ENCODE measurements at places on chromosomes 3 and 15.

GRCh38 chr15:48800811-48801455 lies 9.9 kb downstream of the CEP152 start:
- DNase-seq = no peak

GRCh38 chr3:49813497-49814174 lies at the start of gene UBA7:
TSS of gene UBA7 (minus strand) at chr3:49813953. CDS start at chr3:49813787, 166 bp downstream.
- no peak for DNase-seq

DNA sequence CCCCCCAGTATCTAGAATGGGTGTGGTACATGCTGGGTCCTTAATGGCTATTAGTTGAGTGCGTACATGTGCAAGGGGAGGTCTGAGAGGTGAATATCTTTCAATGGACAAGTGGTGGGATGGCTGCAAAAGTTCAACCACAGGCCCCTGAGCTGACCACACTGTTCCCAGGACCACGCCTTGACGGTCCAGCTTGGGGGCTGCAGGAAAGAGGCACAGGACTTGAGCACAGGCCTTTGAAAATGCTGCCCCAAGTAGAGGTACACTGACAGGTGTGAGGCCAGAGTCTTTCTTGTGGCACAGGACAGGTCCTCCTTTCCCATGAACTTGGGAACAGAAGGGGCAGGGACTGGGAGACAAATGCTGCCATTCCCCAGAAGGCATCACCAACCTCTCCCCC lies 24.0 kb downstream of the AMOTL2 start:
- no peak for DNase-seq

DNA sequence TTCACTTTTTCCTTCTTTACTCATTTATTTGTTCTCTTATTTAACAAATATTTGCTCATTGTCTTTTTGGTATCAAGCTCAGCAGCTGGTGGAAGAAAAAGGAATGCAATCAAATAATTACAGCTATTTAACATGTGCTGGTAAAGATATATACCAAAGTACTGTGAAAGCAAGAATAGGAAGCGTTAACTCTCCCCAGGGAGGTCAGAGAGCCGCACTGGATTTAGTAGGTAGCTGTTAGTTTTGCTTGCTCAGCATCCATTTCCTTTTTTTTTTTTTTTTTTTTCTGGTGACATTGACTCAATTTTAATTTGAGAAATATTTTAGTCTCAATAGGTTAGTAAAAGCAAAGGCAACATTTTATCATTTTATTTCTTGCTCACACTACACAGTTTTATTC lies 308.5 kb upstream of the MDFIC2 start:
- DNase-seq = no peak

DNA sequence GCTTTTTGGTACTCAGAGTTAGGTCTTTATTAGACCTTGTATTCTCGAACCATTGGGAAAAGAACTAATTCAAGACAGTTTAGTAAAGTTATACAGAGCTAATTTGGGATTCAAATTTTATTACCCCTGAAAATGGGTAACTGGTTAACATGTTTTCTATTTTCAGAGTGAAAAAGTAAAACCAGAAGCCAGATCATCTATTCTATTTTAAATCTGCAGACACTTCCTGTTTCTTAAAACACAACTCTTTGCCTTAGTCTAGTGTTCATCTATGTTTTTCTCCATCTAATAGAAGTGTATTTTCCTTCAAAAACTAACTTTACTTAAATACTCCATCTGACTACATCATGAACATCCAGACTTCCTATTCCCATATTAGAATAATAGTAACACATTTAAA lies 113.4 kb downstream of the CCNL1 start:
- DNase-seq = no peak

GRCh38 chr3:13087320-13087990 lies 14.2 kb upstream of the IQSEC1 start:
- DNase-seq = no peak

DNA sequence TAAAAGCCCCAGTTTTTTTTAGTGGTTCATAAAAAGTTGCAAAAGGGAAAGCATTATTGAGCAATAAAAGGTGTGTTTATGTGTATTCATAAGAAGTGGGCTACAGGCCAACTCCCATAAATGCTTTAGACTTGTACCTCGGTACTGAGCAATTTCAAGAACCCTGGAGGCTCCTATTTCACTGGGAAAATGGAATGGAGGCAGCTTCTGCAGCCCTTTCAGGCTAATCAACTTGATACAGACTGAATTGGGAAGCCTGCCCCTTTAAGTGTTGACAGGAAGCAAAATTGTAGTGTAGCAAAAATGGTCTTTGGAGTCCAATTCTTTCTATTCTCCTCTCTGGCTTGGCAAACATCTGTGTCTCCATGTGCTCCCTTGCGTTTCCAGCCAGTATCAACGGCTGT lies 118.8 kb downstream of the ECT2 start:
- DNase-seq = no peak

DNA sequence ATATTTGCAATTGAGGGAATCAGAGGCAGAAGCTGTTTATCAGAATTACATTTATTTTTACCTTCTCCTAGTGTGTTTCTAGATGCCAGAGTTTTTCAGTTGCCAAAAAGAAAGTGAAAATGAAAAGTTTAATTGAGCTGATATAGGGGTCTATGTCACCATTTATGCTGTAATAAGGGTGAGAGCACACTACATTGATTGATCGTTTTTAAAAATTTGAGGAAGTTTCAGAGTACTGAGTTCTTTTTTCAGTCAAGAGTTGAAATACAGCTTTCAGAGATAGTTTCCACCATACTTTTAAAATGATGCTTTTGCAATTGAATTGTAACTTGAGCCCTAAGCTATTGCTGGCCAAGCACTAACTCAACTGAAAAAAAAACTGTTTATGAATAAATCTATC lies 326.9 kb downstream of the UNC13C start:
- no peak for DNase-seq

GRCh38 chr3:18446149-18446825 lies 21.1 kb upstream of the SATB1 start:
- DNase-seq = no peak

GRCh38 chr3:38165722-38166387 lies 518 bp downstream of the OXSR1 start:
- DNase-seq = no peak

- no peak for DNase-seq
These were observed 176.9 kb upstream of the ANKRD28 start for GRCh38 chr3:15974647-15975046.

DNA sequence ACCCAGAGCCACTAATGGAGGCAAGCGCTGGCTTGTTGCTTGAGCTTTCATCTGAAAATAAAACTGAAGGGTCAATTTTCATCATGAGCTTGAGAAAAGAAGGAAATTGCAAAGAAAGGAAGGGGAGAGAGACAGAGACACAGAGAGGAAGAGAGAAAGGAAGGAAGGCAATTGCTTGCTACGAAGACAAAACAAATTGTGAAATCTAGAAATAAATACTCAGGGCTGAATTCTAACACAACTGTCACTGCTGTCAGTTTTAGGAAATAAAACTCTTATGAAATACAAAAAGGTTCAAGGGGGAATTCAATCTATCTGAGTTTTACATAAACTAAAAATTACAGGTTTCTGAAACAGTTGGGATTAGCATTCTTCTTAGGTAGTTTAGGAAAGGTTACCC lies 36.7 kb downstream of the FOXP1 start:
- DNase-seq = no peak

GRCh38 chr15:90765966-90766365 lies 48.8 kb downstream of the BLM start:
- no peak for DNase-seq

DNA sequence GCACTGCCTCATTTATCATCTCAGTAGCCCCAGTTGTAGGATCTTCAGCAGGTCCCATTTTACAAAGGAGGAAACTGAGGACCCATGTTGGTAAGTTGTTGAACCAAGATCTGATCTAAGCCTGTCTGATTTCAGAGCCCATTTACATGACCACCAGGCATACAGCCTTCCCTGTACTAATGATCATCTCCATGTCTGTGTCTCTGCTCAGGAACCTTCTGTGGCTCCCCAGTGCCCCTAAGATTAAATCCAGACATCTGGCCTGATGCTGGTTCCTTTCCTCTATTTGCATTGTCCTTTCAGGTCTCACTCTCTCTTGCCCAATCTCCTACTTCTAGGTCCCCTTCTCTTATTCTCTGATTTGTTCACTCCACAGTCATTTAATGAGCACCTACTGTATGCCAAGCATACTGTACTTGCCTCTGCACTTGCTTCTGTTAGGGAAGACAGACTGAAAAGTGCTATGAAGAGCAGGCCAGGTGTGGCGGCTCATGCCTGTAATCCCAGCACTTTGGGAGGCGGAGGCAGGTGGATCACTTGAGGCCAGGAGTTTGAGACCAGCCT lies 32.4 kb downstream of the ATP2B2 start:
- DNase-seq = no peak

- no peak for DNase-seq
These were observed 82.2 kb upstream of the GOLGA8B start for GRCh38 chr15:34665498-34666116.

GRCh38 chr3:13712682-13713180 lies 163.8 kb downstream of the FBLN2 start:
- no peak for DNase-seq

- no peak for DNase-seq
These were observed 391.4 kb upstream of the FRG2C start for GRCh38 chr3:75272691-75273090.

DNA sequence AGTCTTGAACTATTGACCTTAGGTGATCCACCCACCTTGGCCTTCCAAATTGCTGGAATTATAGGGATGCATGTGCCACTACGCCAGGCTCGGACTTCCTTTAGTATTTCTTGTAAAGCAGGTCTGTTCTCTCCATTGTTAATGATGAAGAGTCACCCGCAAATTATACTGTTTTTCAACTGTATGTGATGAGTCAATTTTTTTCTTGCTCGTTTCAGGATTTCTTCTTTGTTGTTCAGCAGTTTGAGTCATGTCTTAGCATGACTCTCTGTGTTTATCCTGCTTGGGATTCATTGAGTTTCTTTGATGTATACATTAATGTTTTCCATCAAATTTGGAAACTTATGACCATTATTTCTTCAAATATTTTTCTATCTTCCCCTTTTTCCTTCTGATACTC lies 28.9 kb downstream of the GRAMD1C start:
- no peak for DNase-seq

- no peak for DNase-seq
These were observed 27.8 kb upstream of the ADGRG7 start for GRCh38 chr3:100581650-100582049.

- no peak for DNase-seq
These were observed 153.0 kb downstream of the SMAD6 start for GRCh38 chr15:66855041-66855440.

DNA sequence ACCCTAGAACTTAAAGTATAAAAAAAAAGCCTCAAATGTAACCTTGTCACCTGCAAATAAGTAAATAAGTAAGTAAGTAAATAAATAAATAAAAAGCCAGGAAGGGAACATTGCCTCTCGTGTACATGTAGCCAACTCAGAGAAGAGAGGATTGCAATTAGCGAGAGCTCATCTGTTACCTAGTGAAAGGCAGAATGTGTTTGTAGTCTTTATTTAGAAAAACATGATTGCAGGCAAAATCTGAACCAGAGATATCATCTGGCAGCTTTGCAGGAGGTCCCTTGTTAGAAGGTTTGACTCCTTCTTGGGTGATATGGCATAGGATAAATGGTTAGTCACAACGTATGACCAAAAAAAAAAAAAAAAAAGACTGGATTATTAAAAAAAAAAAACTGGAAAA lies 71.6 kb upstream of the SYN2 start:
- DNase-seq = no peak

GRCh38 chr15:77542491-77543001 lies 90.2 kb downstream of the LINGO1 start:
- DNase-seq = no peak

DNA sequence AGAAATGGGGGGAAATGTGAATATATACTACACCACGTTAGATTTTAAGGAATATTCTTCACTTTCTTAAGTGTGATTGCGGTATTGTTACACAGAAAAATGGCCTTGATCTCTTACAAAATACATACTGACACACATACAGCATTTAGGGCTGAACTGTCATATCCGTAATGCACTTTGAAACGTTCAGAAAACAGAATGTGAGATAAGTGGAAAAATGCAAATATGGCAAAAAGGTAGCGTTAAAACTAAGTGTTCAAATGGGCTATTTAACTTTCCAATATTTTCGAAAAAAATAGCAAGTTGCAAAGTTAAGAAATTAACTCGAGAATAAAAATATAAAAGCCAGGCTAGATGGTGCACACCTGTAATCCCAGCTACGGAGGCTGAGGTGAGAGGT lies 1.8 kb downstream of the ZNF280D start:
- no peak for DNase-seq

GRCh38 chr15:52576692-52577091 lies 7.9 kb upstream of the ARPP19 start:
- DNase-seq = no peak

GRCh38 chr3:132623646-132624045 lies 26.6 kb downstream of the ACKR4 start:
- DNase-seq = no peak

DNA sequence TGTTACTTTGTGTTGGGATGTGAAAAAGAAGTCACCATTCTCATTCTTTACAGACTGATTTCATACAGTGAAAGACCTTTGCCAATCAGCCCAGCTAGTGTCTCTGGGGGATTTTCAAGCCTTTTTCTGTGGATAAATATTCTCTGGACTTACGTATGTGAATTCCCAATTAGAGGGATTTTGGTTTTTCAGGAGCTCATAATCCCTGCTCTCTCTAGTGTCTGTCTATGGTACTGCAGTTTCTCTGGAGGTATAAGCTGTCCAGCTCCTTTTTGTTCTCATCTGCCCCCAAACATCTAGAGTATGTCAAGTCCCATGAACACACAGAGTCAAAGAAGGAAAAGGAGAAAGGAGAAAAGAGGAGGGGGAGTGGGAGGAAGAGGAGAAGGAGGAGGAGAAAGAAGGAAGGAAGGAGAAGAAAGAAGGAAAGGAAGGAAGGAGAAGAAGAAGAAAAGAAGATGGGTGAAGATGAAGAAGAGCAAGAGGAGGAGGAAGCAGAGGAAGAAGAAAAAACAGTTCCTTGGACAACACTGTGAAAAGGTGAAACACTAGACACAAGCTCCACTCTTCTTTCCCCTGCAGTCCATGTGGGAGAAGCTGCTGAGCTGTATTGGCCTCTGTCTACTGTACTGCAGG lies 218.6 kb downstream of the GREM1 start:
- no peak for DNase-seq

DNA sequence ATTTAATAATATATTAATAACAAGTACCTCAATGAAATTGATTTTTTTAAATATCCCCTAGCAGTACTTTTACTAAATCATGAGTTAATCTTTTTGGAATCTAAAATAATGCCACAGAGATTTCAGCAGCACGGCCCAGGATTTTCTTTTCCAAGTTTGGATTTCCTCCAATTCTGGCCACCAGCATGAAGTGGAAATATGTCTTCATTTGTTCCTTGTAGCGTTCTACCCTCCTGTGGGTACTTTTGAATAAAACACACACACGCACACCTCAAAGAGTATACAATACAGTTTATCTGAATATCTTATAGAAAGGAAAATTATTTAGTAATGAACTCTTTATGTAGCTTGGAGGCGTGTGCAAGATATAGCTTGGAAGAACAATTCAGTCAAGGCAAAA lies 125.1 kb upstream of the STT3B start:
- no peak for DNase-seq

GRCh38 chr3:157532529-157533297 lies 29.5 kb upstream of the VEPH1 start:
- DNase-seq = no peak
